ENCODE measurements at places on chromosomes 6 and 20. TPM values are rescaled to one million over a fixed set of nuclear protein-coding genes. Genes with fewer than 3 reads are reported as not detected.
A peak's percentile ranks its signal among the peaks of the same experiment; 100 is the strongest.

RAB44 gene
- not detected for total RNA-seq

GPX5 gene
- not detected for total RNA-seq

DEFB132 gene
- total RNA-seq: not detected

SRXN1 gene
- total RNA-seq: 104 TPM

MAPK13 gene
- total RNA-seq: 0.72 TPM

RSPH4A gene
- total RNA-seq: 2.8 TPM

PRSS16 gene
- not detected for total RNA-seq

MTG2 gene
- 26.6 TPM for total RNA-seq

TCF21 gene
- total RNA-seq: not detected

KCNK17 gene
- not detected for total RNA-seq

RPP40 gene
- total RNA-seq: 11.0 TPM

IGF2R gene
- total RNA-seq: 113 TPM

C20orf141 gene
- not detected for total RNA-seq

RWDD2A gene
- total RNA-seq: 0.61 TPM

DNA sequence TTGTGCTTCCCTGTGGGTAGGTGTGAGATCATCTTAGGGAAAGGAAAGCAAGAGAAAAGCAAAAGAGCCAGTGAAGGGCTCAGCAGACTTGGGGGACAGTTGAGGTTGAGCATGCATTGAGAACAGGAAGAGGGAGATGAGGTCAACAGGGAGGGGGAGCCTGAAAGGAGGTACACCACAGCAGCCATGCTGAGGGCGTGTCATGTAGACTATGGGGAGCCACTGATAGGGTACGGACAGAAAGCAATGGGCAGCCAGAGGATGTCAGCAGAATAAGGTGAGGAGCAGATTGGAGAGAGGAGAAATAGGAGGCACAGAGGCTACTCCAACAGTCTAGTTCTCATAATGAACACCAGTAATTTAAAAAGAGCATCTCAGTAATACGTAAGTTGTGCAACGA is 351.1 kb upstream of the HTR1E start:
- H3K4me1 ChIP-seq: no peaks in the 10 kb centered on the region
- H3K27ac ChIP-seq: no peak overlapping the region
- H3K4me3 ChIP-seq: no peak overlapping the region
- H3K36me3 ChIP-seq: no peaks in the 10 kb centered on the region
- DNase-seq: no peak

- H3K27me3 ChIP-seq: no peaks in the 10 kb centered on the region
- no peaks in the 10 kb centered on the region for H3K4me1 ChIP-seq
- no peak overlapping the region for H3K27ac ChIP-seq
- no peak overlapping the region for H3K4me3 ChIP-seq
These were observed 272.8 kb upstream of the SLC35B3 start for GRCh38 chr6:8707956-8708772.

GRCh38 chr20:60215816-60216730 is 257.9 kb downstream of the CDH26 start:
- no peak for DNase-seq
- H3K27ac ChIP-seq: no peak overlapping the region
- H3K4me3 ChIP-seq: no peak overlapping the region
- no peaks in the 10 kb centered on the region for H3K27me3 ChIP-seq
- no peaks in the 10 kb centered on the region for H3K36me3 ChIP-seq

GRCh38 chr20:34324541-34324940 is 21.4 kb upstream of the AHCY start:
- H3K4me1 ChIP-seq: no peaks in the 10 kb centered on the region
- no peaks in the 10 kb centered on the region for H3K27me3 ChIP-seq
- no peak for DNase-seq
- H3K27ac ChIP-seq: no peak overlapping the region
- no peaks in the 10 kb centered on the region for H3K36me3 ChIP-seq

GRCh38 chr6:53103993-53104675 is 38.9 kb downstream of the FBXO9 start:
- no peaks in the 10 kb centered on the region for H3K27me3 ChIP-seq
- peaks cover 2% of the 10 kb centered on the region for H3K36me3 ChIP-seq
- no peak for DNase-seq
- H3K27ac ChIP-seq: no peak overlapping the region
- no peaks in the 10 kb centered on the region for H3K4me1 ChIP-seq

DNA sequence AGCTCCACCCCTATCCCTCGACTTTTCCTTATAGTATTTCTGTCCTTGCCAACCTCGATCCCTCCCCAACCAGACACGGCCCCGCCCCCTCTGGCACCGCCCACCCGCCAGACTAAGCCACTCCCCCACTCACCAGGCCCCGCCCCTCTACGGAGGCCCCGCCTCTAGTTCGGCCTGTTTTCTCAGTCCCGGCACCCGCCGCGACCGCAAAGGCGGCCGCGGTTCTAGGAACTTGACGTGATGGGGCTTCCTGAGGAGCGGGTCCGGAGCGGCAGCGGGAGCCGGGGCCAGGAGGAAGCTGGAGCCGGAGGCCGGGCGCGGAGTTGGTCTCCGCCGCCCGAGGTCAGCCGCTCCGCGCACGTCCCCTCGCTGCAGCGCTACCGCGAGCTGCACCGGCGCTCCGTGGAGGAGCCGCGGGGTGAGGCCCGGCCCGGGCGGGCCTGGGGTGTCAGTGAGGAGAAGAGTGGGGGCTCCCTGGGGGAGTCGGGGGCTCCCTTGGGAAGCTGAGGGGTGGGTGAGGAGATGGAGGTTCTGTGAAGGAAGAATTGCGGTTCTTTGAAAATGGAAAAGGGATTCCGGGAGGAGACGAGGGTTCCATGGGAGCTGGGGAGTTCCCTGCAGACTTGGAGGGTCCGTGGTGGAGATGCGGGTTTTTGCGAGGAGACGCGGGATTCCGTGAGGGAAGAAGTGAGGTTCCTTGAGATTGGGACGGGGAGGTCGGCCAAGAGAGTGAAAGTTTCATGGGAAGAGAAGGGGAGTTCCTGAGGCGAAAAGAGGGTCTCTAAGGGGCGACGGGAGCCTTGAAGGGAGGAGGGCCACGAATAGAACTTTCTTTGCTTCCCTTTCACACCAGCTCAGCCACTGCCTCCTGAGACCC is at the start of gene ACSS2:
TSS of gene ACSS2 (plus strand) at position 207 of the 877 bp plus-strand sequence. CDS start at position 241, 34 bp downstream.
- H3K4me3 ChIP-seq: peak within 1 kb of the TSS; percentile 92
- no peaks in the 10 kb centered on the region for H3K27me3 ChIP-seq

- no peaks in the 10 kb centered on the region for H3K27me3 ChIP-seq
- no peaks in the 10 kb centered on the region for H3K36me3 ChIP-seq
- no peak overlapping the region for H3K27ac ChIP-seq
These were observed 48.3 kb upstream of the SLC22A23 start for GRCh38 chr6:3504938-3505805.

DNA sequence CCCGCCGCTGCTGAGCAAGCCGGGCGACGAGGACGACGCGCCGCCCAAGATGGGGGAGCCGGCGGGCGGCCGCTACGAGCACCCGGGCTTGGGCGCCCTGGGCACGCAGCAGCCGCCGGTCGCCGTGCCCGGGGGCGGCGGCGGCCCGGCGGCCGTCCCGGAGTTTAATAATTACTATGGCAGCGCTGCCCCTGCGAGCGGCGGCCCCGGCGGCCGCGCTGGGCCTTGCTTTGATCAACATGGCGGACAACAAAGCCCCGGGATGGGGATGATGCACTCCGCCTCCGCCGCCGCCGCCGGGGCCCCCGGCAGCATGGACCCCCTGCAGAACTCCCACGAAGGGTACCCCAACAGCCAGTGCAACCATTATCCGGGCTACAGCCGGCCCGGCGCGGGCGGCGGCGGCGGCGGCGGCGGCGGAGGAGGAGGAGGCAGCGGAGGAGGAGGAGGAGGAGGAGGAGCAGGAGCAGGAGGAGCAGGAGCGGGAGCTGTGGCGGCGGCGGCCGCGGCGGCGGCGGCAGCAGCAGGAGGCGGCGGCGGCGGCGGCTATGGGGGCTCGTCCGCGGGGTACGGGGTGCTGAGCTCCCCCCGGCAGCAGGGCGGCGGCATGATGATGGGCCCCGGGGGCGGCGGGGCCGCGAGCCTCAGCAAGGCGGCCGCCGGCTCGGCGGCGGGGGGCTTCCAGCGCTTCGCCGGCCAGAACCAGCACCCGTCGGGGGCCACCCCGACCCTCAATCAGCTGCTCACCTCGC is 1.5 kb downstream of the ARID1B start:
- peaks cover 51% of the 10 kb centered on the region for H3K4me1 ChIP-seq
- no peaks in the 10 kb centered on the region for H3K27me3 ChIP-seq
- H3K36me3 ChIP-seq: no peaks in the 10 kb centered on the region

DNA sequence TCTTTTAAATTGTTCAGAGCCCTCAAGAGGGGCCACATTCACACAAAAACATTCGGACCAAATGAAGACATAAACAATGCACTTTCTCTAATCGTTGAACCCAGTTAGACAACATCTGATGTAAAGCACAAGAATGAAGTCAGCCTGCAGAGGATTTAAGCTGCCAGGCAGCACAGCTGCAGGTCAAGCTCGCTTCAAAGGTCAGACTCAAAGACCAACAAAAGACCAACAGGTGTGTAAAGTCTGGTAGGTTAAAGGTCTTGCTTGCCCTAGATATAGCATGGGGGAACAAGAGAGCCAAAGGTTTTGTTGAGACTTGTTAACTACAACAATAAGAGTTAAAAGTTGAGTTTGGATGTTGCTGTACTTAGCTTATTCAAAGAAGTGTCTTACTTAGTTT is 26.7 kb upstream of the MYLIP start:
- DNase-seq: no peak
- H3K4me3 ChIP-seq: no peak overlapping the region
- H3K4me1 ChIP-seq: peaks cover 34% of the 10 kb centered on the region
- no peak overlapping the region for H3K27ac ChIP-seq

GRCh38 chr20:62980970-62981369 is 25.8 kb downstream of the BHLHE23 start:
- H3K36me3 ChIP-seq: no peaks in the 10 kb centered on the region
- no peak overlapping the region for H3K27ac ChIP-seq
- no peak overlapping the region for H3K4me3 ChIP-seq
- no peak for DNase-seq
- peaks cover 87% of the 10 kb centered on the region for H3K27me3 ChIP-seq
- H3K4me1 ChIP-seq: no peaks in the 10 kb centered on the region

DNA sequence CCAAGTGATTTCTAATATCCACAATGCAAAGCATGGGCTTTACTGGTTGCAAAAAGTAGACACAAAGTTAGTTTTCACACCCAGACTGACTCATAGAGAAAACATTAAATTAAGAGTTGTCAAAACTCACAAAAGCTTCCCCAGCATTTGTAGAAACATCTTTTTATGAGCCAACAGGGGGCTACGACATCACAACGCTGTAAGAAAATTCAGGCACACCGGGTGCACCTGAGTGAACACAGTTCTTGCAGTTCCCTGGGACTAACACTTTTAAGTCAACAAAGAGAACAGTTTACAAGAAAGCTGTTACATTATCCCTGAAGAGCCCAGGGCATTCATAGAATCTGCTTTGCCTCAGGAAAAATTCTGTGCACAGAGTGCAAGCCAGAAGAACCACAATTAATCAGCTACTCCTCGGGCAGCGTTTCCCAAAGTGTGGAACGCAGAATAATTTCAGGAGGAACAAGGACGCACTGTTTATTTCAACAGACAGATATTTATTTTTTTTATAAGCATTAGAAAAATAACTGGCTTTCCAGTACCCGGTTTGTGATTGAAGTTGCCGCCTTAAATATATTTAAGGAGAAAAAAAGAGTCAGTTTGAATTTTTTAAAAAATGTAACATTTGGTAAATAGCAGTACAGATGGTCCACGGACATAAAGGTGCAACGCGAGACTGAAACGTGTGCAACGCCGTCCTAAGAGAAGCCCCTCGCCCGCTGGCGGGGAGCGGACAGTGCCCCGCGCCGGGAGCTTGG is 1.2 kb downstream of the NCOA5 start:
- no peaks in the 10 kb centered on the region for H3K27me3 ChIP-seq
- no peak for DNase-seq
- peaks cover 56% of the 10 kb centered on the region for H3K4me1 ChIP-seq
- no peaks in the 10 kb centered on the region for H3K36me3 ChIP-seq
- peak overlapping the region; percentile 93 for H3K27ac ChIP-seq
